8988T (cell line): ENCODE measurements at places on chromosomes 16 and 17.

DNA sequence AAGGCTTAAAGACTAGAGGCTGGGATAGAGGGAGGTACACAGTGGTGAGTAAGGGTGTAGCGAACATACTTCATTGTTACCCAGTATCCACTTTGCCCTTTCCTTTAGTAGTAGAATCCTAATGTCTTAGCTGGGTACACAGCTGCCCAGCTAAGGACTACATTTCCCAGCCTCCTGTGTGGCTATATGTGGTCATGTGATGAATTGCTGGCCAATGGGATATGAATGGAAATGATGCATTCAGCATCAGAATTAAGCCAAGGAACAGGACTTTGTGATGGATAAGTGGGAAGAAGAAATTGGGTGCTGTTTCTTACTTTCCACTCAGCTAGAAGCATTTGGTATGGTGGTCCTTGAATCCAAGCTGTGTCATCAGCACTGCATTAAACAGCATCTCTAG is 55.9 kb downstream of the FOXL1 start:
- DNase-seq = no peak

DNA sequence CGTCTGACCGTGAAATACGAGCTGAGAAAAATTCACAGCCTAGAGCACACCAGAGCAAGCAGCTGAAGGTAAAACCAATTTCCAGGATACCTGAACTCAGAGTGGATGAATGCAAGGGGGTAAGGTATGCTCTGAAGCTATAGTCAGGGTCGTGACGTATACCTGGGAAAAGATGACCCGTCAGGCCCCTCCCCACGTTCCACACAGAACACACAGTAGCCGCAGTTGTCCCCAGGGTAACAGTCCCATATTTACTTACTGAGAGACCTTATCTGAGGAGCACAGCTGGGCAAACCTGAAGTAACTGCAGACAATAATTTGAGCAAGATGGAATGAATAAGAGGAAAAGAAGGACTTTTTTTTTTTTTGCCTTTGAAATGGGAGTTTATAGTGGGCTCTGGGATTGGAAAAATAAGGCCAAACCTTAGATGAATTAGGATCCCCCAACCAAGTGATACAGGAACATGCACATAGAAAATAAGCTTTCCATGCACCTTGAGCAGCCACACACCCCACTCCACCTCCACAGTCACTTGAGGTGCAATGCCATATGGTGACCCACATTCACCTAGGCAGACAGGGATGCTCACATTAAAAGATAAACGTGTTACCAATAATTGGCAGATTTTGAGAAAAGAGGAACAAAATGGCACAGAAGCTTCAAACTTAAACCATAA is 38.0 kb downstream of the ABCA6 start:
- no peak for DNase-seq

- DNase-seq = no peak
These were observed 119.7 kb downstream of the SNX29 start for GRCh38 chr16:12096157-12096777.

DNA sequence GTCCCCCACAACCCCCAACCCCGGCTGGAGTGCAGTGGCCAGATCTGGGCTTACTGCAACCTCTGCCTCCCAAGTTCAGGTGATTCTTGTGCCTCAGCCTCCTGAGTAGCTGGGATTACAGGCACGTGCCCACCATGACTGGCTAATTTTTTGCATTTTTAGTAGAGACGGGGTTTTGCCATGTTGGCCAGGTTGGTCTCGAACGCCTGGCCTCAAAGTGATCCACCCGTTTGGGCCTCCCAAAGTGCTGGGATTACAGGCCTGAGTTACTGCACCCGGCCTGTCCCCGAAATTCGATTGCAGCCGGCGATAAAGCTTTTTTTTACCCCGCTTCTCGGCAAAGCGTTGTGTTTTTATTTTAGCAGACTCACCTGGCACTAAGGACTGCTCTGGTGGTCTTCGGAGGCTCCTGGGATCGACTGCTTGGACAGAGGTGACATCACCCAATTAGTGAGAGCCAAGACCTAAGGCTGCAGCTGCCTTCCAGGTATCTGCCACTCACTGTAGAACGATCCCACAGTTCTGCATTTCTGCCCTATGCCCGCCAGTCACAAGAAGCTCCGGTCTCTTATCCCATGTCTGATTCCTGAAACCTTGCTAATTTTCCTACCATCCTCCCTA is 82.2 kb upstream of the ARL4D start:
- DNase-seq = no peak

DNA sequence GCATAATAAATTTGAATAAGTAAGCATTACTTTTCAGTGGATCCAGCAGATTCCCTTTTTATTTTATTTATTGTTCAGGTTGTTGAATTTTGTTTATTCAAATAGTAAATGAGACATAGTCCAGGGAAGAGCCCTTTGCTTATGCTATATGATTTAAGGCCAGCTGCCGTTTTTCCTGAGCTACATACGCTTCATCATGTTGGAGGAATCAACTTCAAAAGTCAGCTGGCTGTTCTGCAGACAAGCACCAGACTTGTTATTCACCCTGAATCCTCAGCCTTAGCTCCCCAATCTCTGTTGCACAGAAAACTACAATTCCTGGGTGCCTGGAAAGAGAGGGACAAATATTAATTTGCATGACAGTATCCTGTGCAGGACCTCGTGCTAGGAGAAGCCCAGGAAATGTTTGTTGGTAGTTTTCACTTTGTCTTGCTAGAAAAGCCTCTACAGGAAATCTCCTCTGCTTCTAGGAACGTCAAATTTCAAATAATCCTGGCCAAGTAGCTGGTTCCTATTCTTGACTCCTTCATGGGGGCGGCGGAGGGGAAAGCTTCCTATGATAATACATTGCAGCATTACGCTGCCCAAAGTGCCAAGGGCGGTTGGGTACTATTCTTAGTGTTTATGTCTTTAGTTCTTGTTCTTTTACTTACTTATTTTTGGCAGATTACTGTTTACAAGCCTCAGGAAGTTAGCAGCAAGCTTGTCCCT is 101.6 kb downstream of the PRKCA start:
- DNase-seq = no peak
